ENCODE measurements at places on chromosomes 7 and 10.

- DNase-seq: no peak
Observed at GRCh38 chr10:118239236-118239630, 102.9 kb downstream of the FAM204A start.

GRCh38 chr10:59354434-59354833 lies 7.9 kb downstream of the FAM13C start:
- no peak for DNase-seq

- DNase-seq: no peak
Observed at GRCh38 chr7:103343758-103344452, 662 bp downstream of the DNAJC2 start.

DNA sequence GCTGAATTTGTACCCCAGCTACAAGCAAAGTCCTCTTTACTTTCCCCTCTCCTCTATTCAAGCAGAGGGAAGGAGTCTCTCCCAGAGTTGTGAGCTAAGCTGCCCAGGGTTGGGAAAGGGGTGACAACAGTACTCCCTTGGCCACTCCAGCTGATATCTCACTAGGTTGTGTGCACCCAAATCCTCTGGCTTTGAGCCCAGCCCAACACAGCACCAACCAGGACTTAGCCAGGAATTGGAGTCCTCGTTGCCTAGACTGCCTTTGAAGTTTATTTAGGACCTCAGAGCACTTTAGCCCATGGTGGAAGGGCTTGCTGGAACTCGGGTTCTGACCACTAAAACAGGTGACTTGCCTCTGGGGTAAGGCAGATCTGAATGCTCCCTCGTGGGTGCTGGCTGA lies 35.7 kb upstream of the DYNC1I1 start:
- DNase-seq: no peak

DNA sequence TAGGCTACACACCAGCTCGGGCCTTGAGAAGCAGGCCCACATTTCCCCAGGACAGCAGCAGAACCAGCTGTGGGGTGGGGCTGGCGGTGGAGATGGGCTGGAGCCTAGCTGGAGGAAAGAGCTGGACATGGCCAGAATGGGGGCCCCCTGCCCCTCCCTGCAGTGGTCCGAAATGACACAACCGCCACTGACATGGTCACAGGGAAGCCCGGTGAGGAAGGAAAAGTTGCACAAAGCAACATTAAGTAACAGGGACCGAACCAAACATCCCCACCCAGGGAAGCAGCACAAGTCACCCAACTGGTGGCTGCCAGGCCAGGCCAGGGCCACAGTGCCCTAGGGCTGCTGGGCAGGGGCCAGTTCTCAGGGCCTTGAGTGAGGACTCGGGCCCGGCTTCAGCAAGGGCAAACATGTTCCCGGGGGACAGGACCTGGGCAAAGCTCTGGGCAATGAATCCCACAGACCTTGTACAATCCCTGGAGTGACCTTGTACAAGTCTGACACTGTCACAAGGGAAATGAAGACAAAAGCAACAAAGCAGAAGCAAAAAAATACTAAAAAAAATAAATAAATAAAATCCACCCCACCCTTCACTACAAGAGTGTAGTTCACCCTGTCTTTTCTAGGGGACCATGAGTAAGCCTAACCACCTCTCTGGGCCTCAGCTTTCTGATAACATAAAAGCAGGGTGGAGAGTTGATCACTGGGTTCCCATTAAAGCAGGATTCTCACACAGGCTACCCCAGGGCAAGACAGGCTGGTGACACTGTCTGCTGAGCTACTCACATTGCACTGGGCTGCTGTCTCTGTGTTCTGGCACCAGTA lies 33.0 kb downstream of the PSAP start:
- no peak for DNase-seq

DNA sequence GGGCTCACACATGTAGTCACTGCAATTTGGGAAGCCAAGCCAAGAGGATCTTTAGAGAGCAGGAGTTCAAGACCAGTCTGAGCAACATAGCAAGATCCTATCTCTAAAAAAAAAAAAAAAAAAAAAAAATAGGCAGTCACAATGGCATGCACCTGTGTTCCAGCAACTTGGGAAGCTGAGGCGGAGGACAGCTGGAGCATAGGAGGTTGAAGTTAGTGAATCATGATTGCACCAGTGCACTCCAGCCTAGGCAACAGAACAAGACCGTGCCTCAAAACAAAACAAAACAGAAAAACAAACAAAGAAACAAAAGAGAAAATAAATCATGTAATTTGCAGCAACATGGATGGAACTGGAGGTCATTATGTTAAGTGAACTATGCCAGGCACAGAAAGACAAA lies 33.6 kb upstream of the BICC1 start:
- DNase-seq: no peak

- DNase-seq: no peak
Observed at GRCh38 chr10:103277713-103278536, 987 bp downstream of the INA start.

DNA sequence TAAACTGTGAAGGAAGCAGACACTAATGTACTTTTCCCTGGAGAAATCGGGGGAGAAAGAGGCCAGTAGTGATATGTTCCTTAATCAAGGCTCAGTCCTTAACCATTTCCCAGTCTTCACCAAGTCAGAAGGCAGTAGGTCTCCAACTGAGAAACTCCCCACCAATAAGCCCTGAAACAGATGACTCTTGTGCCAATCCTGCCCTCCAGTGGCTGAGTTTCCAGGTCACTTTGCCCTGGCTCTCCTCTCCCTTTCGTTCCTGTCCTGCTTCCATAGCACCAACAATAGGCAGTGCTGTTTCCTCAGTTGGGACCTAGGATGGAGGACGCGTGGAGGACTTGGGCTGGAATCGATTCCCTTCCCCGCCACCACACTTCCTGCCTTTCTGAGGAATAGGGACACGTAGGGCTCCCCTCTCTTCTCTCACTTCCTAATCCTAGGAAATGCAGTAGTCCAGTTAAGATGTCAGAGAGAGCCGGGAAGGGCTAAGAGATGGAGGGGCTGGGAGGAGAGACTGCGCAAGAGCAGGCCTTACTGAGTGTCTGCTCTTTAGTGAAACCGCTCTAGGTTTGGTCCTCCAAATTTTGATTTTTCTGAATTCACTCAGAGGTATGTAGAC lies 23.4 kb downstream of the ATOH7 start:
- DNase-seq: peak; percentile 9

DNA sequence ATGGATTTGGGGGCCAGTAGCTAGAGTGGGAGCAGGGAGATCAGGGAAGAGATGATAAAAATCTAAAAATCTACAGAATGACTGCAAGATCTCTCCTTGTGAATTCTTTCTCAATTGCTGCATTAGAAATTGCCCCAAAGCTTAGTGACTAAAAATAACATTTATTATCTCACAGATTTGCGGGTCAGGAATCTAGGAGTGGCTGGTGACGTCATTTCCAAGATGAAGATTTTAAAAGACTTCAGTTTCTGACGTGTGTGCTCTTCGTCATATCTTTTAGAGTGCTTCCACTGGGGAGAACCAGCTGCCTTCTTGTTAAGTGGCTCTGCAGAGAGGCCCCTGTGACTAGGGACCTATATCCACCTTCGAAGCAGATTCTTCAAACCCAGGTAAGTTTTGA lies 112.6 kb downstream of the DGKI start:
- no peak for DNase-seq

DNA sequence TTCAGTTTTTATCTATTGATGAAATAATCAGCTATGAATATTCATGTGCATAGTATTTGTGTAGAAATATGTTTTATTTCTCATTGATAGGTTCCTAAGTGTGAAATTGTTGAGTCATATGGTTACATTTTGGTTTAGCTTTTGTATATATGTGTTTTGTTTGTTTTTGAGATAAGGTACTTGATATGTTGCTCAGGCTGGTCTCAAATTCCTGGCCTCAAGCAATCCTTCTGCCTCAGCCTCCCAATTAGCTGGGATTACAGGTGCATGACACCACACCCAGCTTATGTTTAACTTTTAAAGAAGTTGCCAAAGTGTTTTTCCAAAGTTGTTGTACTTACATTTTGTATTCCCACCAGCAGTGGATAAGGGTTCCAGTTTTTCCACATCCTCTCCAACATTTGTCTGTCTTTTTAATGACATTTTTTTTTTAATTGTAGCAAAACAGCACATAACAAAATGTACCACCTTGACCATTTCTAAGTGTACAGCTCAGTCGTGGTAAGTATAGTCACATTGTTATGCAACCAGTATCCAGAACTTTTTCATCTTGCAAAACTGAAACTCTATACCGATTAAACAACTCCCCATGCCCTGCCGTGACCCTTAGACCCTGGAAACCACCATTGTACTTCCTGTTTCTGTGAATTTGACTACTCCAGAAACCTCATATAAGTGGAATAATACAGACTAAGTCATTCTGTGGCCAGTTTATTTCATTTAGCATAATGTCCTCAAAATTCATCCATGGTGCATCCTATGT lies 12.6 kb upstream of the UBE2D1 start:
- no peak for DNase-seq

- no peak for DNase-seq
Observed at GRCh38 chr10:33301097-33301789, 33.2 kb downstream of the NRP1 start.

- DNase-seq: no peak
Observed at GRCh38 chr10:27518261-27518660, 14.2 kb downstream of the RAB18 start.

GRCh38 chr10:77633376-77633775 lies 4.2 kb downstream of the KCNMA1 start:
- no peak for DNase-seq

DNA sequence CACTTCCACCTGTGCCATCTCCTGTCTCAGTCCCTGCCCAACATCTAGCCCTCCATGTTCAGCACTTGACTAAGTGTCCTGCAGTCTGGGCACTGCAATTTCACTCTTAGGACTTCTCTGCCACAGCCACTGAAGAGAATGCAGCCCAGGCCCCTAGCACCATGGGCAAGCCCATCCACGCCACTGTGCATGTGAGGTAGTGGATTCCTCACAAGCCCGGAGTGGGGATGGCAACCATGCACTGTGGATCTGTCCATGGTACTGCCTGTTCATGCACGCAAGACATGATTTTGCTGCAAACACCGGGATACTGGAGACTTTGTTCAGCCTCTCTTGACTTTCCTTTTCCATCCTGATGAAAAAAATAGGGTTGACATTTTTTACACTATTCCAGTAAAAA lies 12.3 kb downstream of the DDC start:
- no peak for DNase-seq

- no peak for DNase-seq
Observed at GRCh38 chr7:64463636-64464375, 99.1 kb downstream of the ZNF680 start.

DNA sequence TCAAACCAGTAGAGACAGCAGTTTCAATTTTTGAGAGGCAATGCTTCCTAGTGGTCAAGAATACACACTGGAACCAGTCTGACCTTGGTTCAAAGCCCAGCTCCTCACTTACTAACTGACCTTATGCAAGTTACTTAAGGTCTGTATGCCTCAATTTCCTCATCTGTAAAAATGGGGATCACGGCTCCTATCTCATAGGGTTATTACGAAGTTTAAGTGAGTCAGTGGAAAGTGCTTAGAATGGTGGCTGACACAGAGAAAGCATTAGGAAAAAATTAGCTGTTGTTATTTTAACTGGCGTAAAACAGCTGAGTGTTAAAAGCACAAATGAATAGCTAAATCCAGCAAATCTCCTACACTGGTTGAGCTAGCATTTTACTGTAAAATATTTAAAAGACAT lies 162.4 kb upstream of the LAMB4 start:
- no peak for DNase-seq

- no peak for DNase-seq
Observed at GRCh38 chr7:73613954-73614735, 10.2 kb downstream of the MLXIPL start.

- DNase-seq: peak; percentile 67
Observed at GRCh38 chr7:157830331-157830730, 493.5 kb downstream of the DNAJB6 start.

- DNase-seq: no peak
Observed at GRCh38 chr7:139192014-139192706, 38.9 kb upstream of the UBN2 start.

GRCh38 chr7:26624839-26625238 lies 239.6 kb downstream of the SKAP2 start:
- DNase-seq: no peak

GRCh38 chr10:13815756-13816155 lies 229.0 kb downstream of the PRPF18 start:
- DNase-seq: no peak

- peak; percentile 98 for DNase-seq
Observed at GRCh38 chr7:137354396-137354795, 10.9 kb upstream of the PTN start.

GRCh38 chr7:73899731-73900142 lies 38.8 kb downstream of the TMEM270 start:
- DNase-seq: no peak

DNA sequence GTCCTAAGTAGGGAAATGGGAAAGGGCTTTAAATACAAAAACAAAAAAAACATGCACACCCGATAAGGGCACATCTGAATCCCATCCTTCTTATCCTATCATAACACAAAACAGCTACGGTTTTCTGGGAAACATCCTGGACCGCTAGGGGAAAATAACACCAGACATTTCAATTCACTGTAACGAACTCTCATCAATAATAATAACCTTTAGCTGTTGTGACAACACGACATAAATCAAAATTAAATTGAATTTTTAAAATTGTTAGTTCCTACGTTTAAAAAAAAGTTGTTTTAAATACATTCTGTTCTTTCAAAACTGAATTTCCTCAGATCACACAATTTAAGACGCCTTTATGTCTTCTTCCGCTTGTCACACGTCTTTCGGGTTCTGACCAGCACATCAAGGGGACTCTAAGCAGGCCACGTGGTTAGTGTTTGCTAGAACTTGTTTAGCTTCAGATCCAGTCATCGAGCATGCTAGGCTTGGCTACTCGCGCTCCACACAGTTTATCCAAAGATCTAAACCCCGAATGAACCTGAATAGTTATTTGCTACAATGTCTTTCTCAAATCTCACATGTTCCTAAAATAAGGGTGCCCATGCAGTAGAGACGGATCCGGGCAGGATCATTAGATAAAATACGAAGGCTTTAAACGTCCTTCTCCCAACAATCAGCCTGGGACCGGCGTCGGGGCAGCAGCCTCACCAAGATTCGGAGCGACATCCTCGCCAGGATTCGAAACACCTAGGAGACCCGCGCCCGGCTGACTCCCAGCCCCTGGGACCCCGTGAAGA lies 839 bp downstream of the IKZF5 start:
- DNase-seq: peak; percentile 14

- DNase-seq: no peak
Observed at GRCh38 chr10:120381931-120382330, 75.1 kb upstream of the PLPP4 start.

GRCh38 chr10:71725998-71726579 lies 6.5 kb upstream of the C10orf105 start:
- DNase-seq: no peak

GRCh38 chr7:105877736-105878135 lies 1.3 kb upstream of the ATXN7L1 start:
- DNase-seq: no peak
